ENCODE measurements at places on chromosomes 7 and 10.

DNA sequence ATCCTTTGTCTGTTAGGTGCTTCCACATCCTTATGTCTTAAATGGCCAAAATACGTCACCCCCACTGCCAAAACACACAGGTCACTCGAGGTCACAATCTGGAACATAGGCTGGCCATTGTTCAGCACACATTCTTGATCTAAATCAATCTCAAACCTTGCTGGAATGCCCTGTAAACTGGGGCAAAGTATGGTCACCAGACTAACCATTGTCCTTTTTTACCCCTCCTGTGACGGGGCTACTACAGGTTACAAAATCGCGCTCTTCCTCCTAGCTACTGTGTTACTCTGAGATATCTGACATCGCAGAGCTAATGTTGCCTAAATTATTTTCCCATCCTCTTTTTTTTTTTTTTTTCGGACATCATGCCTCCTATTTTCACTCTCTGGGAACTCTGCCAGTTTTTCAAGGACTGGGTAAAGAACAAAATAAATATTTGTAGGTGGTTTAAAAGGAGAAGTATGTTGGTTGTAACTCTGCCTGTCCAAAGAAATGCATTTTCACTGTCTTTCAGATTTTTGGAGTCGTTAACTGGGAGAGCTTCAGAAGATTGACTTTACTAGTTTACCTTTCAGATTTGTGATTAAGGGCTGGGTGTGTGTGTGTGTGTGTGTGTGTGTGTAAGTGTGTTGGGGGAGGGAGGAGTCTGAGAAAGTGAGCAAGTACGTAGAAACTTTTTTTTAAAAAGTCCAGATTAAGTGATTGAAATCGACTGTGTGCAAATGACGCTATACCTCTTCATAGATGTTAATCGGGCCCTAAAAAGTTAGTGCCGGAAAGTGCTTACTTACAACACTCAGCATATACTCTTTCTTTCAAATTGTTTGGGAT, 942 bp upstream of the KIAA1217 start:
- DNase-seq, result no peak

GRCh38 chr7:123308254-123308951, 108.6 kb upstream of the SLC13A1 start:
- no peak for DNase-seq

GRCh38 chr7:14806891-14807290, 95.7 kb downstream of the DGKB start:
- DNase-seq, result no peak

GRCh38 chr10:43396928-43397624, 11.9 kb downstream of the HNRNPF start:
- DNase-seq, result peak; percentile 61

DNA sequence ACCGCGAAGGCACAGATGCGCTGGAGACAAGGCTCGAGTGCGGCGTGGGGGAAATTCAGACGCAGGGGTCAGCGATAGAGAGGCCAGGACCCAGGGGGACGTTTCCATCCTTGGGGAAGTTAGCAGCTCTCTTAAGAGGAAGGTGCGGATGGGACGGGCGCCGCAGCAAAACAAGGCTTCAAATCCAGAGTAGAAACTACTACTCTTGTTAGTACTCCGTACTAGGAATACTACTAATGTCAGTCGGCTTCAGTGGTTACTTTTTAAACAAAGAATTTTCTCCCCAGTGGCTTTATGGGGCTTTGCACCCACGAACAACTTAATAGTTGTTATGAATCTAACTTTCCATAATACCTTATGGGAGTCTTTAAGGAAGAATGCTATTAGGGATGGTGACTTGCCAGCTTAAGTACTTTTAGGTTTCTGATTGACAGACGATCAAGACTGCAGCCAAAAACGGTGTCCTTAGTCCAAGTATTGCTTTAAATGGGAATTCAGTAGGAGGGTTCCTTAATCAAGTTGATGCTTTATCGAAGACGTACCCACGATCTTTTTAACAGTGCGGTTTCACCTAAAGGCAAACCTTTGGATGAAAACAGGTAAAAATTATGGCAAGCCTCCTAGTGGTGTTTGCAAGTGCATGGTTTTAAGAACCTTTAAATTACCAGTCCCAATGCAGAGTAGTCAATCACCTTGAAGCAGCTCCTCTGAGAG, 812 bp upstream of the IDE start:
- no peak for DNase-seq

GRCh38 chr7:155227788-155228458, 69.8 kb upstream of the INSIG1 start:
- no peak for DNase-seq

GRCh38 chr7:50268990-50269389, 35.5 kb upstream of the IKZF1 start:
- DNase-seq, result no peak

GRCh38 chr10:84522612-84523462, 194.4 kb downstream of the CCSER2 start:
- no peak for DNase-seq

DNA sequence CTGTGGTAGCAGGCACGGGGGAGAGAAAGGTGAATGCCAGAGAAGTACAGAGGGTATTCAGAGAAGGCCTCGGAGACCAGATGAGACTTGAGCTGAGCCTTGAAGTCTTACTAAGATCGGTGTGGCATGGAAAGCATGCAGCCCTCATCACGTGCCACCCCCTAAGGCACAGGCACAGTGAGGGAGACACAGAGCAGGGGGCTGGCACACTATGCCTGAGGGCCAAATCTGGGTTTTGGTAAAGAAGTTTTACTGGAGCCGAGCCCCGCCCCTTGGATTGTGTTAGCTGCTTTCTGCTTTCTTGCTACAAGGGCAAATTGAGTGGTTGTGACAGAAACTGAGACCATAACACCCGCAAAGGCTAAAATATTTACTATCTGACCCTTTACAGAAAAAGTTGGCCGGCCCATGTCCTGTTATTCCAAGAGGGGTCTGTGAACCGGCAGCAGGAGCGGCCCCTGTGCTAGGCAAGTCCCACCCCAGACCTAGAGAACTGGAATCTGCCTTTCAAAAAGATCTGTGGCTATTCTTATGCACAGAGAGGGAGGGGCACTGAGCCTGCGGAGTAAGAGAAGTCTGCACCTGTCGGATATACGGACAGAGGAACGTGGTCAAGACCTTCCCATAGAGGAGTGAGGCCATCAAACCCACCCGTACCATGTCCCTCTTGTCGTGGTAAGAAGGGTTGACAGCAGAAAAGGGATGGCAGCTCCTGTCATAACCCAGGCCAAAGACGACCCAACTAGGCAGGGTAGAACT, 109.3 kb upstream of the RHEB start:
- no peak for DNase-seq

GRCh38 chr10:113493882-113494301, 59.0 kb upstream of the HABP2 start:
- no peak for DNase-seq

GRCh38 chr10:70996549-70996948, 108.2 kb upstream of the PCBD1 start:
- DNase-seq, result no peak

DNA sequence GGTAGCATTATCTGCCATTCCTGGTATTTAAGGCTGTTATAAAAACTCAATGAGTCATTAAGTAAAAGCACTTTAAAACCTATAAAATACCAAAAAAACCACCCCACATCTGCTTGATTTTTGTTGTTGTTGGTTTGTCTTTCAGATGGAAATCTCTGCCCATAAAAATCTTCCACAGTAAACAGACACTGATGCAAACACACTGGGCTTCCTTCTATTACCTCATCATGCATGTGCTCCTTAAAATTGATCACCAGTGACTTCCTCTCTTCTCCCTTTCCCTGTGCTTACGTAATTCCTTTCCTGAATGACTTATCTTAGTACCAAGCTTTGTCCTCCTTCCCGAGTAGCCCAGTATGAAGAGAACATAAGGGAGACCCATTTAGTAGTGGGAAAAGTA, 167.2 kb downstream of the EVX1 start:
- no peak for DNase-seq

- no peak for DNase-seq
These were observed 32.8 kb downstream of the IL15RA start for GRCh38 chr10:5944389-5945189.

GRCh38 chr10:110006358-110007160, 1.2 kb upstream of the ADD3 start:
- no peak for DNase-seq

DNA sequence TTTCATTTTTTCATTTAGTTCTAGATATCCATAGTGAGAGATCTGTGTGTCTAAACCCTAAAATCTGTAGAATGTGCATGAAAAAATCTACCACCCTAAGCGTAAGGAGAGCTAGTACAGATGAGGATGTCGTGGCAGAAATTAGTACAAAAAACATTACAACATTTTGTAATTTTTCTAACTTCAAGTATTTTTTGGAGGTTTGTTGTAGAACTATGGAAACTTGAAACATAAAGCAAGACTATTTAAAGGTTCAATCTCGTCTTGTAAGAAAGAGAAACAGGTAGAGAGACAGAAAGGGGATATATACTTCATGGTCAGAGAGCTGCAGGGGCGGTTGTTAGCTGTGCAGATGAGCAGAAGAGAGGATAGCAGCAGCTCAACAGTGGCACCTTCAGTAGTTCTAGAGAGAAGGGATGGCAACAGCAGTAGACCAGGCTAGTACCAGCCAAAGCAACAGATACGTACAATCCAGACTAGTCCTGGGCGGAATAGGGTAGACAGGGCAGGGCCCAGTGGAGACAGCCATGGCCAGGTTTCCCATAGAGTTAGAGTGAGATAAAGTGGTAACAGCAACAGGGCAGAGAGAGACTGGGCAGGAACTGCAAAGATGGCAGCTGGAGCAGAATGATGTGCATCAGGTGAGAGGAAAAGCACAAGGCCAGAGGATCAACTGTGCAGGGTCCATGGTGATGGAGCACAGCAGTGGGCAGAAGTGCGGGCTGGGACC, 145.2 kb downstream of the FRMD4A start:
- no peak for DNase-seq

DNA sequence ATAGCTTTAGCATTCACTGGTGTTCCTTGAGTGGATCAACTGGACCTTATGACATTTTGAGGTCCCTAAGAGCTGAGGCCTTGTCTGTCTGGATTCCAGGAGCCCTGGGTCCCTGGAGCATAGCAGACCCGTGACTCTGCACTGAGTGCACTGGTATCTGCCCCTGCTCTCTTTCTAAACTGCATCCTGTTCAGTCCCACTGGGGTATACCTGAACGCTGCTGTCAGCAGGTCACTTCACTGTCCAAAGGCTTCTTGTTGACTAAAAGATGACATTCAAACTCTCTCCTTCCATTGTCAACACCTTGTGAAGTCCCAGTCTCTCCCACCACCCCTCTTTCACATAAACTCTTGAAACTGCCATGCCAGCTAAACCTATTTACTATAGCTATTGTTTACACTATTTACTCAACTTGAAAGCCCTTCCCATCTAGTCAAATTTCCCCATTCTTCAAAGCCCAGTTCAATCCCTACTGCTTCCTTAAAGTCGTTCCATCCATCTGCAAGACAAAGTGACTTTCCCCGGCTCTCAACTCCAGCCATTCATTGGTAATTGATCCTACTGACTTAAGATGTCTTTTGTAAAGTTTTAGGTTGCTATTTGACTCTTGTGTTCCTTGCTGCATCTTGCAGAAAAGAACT, 523.3 kb downstream of the KCNMA1 start:
- no peak for DNase-seq

Measured in hematopoietic multipotent progenitor cell treated with erythropoietin and hydrocortisone succinate and interleukin-3 and kit ligand, for 17 days (in vitro differentiated cells).